NCI-H526 treated with DMSO at 0.1 percent for 48 hours (cell line): ENCODE measurements at places on chromosomes 11 and 22.

- no peak for DNase-seq
Measured at GRCh38 chr11:131938351-131938751, 567.9 kb downstream of the NTM start.

DNA sequence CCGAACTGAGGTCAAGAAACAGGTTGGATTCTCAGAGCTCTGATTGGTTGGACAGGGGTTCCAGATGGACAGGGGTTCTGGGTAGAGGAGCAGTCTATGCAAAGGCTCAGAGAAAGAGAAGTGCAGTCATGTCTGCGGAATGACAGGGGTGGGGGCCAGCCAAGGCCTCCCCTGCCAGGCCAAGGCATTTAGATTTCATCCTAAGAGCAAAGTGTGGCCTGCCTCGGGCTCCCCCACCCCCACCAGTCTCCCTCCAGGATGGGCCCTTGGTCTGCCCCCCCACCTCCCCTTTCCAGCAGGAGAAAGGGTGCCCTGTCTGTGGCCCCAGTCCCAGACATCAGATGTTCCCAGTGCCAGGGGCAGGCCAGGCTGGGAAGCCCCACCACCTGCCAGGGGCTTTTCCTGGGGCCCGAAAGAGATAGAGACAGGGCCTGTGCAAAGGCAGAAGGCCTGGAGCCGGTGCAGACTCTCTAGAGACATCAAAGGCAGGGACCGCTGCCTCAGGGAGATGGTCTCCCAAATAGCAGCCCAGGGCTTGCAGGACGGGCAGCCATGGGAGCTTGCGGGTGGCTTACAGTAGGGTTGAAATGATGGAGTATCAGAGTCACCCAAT is 9.4 kb downstream of the SUSD2 start:
- DNase-seq, result no peak

- DNase-seq, result no peak
Measured at GRCh38 chr11:47864901-47865300, 16.8 kb upstream of the NUP160 start.

GRCh38 chr11:8828580-8829361 is 82.2 kb upstream of the AKIP1 start:
- DNase-seq, result no peak

DNA sequence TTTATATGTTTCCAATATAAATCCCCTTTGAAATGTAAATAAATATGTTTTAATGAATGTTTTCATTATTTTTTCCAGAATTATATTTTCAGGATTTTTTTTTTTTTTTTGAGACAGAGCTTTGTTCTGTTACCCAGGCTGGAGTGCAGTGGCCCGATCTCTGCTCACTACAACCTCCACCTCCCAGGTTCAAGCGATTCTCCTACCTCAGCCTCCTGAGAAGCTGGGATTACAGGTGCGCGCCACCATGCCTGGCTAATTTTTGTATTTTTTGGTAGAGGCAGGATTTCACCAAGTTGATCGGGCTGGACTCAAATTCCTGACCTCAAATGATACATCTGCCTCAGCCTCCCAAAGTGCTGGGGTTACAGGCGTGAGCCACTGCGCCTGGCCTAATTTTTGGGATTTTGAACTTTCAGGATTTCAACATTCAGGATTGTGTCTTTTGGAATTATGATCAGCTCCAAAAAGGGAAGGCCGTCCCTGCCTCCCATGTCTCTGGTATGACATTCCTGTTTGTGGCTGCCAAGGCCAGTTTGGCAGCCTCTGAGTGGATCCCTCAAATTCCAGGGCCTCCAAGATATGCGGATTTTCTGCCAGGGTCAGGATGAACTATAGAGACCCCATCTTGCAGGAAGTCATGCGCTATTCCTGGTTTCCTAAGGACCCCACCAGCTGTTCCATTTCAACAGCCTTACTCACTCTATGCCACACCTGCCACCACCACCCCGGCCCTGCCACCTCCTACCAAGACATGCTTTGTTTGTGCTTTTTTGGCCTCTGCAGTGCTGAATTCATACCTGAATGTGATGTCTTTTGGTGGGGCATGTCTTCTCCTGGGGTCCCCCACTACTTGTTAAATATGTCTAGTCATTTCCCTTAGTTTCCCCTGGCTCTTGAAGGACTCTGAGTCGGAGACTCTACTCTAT is 21.9 kb upstream of the TMPRSS4 start:
- no peak for DNase-seq

DNA sequence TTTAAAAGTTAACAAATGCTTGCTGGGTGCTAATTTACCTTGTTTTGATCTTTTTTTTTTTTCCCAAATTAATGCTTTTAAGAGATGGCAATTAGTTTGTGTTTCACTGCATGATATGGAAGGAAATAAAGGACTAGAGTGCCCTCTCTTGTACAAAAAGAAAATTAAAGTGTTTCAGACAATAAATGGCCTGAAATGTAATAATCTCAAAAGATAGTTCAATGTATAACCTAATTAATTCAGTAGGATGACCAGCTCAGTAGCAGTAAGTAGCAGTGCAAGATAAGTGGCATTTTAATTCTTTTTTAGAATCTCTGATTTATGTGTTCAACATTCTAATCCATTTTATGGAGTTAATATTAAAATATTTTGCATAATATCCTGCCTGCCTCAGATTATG is 39.9 kb upstream of the MYO18B start:
- peak; percentile 18 for DNase-seq

- DNase-seq, result no peak
Measured at GRCh38 chr11:80565231-80565630, 1124.4 kb upstream of the TENM4 start.

GRCh38 chr11:93852242-93852641 is 1.8 kb upstream of the VSTM5 start:
- no peak for DNase-seq

DNA sequence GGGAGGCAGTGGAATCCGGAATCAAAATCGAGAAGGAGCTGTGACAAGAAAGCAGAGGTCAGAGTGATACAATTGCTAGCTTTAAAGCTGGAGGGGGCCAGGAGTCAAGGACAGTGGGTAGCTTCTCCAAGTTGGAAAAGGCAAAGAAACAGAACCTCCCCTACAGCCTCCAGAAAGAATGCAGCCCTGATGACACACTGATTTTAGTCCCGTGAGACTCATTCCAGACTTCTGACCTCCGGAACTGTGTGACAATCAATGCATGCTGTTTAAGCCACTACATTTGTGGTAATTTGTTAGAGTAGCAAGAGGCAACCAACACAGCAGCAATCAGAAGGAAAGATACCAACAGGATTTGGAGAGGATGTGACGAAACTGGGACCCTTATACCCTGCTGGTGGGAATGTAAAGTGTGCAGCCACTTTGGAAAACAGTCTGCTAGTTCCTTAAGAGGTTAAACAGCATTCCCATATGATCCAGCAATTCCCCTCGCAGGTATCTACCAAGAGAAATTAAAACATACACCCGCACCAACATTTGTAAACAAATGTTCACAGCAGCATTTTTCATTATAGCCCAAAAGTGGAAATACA is 66.7 kb downstream of the DSCAML1 start:
- no peak for DNase-seq

DNA sequence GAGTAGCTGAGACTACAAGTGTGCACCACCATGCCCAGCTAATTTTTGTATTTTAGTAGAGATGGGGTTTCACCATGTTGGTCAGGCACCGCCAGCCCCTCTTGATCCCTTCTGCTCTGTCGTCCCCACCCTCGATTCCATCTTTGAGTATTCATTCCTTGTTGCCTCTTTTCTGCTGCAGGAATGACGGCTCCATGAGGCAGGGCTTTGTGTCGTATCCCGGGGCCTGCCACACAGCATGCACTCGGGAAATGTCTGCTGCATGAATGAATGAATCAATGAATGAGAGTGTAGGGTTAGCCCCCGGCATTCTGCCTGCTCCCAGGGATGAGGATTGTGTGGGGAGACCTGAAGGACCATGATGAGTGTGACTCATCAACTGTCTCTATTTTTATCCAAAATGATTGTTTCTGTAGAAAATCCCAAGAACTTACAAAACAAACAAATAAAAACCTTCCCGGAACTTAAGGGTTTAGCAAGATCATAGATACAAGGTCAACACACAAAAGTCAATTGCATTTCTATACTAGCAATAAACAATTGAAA is 54.6 kb upstream of the SLC22A12 start:
- DNase-seq, result no peak
